NCI-H69 (cell line): ENCODE measurements at places on chromosomes 11 and 22.

GRCh38 chr22:35328472-35328885, 28.8 kb downstream of the TOM1 start:
- no peak for DNase-seq

GRCh38 chr11:113435190-113435968, 39.8 kb downstream of the DRD2 start:
- DNase-seq, result no peak

DNA sequence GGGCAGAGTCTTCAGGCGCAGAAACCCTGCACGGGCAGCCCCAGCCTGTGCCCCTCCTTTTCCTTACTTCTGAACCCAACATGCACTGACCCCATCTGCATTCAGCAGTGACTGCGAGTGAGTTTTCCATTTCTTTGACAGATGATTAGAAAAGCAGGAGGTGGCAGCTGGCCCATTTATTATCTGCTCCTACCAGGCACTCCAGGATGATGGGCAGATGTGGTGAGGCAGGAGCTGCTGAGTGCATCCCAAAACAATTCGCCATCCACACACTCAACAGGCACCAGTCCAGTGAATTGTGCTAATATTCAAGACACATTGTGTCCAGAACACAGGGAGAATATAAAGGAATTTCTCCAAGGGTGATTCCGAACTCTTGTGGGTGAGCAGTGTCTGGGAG, 208.5 kb downstream of the TENM4 start:
- peak; percentile 31 for DNase-seq

GRCh38 chr22:36512991-36513390, 6.2 kb upstream of the FOXRED2 start:
- no peak for DNase-seq

GRCh38 chr11:62921573-62922188, 518 bp upstream of the CHRM1 start:
- peak; percentile 84 for DNase-seq

DNA sequence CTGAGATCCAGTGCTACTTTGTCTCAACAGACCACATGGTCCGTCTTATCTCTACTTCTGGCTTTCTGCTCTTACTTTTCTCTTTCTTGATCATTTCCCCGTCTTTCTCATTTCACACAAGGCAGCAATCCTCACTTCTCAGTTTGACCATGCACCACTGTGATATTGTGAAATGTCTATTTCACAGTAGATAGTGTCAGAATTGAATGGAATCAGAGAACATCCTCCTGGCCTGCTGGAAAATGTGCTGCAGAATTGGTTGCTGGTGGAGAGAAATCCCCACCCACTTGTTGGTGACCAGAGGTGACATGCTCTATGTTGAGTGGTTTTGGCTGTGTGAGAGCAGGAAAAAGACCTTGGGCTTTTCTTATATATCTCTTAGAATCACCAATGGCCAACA, 57.8 kb upstream of the RCN1 start:
- DNase-seq, result no peak

- DNase-seq, result no peak
These were observed 1.2 kb downstream of the JAML start for GRCh38 chr11:118223570-118223969.

GRCh38 chr11:12725863-12726682, 51.9 kb downstream of the TEAD1 start:
- DNase-seq, result no peak

- DNase-seq, result no peak
These were observed 31.6 kb downstream of the UQCR10 start for GRCh38 chr22:29798801-29799200.

DNA sequence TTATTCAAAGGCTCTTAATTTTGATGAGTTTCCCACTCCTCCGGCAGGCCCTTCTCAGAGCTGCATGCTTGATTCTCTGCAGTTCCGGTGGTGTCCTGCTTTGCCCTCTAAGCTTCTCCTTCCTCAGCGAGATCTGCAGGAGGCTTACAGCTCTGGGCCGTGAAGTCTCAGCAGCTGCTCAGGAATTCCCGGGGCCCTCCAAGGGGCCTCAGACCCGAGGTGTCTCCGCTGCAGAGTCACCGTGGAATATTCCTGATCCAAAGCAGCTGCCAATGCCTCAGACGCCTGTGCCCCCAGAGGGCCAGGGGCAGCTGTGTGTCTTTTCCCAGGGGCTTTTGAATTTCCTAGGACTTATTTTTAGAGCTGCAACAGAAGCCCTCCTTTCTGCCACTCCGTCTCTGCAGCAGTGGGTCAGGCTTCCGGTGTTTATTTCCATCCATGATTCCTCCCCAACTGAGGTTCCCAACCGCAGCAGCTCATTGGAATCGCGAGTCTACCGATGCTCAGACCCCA, 37.2 kb downstream of the RPS6KA4 start:
- DNase-seq, result no peak

DNA sequence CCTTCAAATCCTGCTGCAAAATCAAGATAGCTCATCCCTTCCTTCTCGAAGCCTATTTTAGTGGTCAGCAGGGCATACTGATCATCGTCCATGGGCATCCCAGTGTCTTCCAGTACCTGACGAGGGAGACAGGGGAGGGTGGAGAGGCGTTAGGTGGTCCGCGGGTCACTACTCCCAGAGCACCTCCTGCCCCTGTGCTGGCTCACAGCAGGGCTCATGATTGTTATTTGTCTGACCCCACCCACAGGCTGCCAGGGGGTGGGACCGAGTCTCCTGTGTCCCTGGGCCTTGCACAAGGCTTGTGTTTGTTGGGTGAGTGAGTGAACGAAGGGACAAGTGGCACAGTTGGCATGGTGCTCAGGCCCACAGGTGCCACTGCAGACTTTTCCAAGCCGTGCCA, 177.0 kb downstream of the EFCAB6 start:
- DNase-seq, result no peak

DNA sequence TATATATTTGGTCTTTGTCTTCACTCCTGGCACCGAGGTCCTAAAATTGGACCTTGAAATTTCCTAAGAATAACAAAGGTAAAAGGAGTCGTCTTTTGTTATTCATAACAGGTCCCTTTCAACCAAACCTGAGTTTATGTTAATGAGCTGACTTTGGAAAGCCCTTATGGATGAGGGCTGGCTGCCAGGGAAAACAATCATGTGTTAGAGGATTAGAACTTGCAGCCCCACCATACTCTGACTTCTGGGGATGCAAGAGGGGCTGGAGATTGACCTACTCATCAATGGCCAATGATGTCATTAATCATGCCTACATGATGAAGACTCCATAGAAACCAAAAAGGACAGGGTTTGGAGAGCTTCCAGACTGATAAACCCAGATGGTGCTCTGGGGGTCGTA, 118.9 kb downstream of the MRTFA start:
- no peak for DNase-seq

- peak; percentile 53 for DNase-seq
These were observed 17.9 kb upstream of the MUC6 start for GRCh38 chr11:1054143-1055108.

DNA sequence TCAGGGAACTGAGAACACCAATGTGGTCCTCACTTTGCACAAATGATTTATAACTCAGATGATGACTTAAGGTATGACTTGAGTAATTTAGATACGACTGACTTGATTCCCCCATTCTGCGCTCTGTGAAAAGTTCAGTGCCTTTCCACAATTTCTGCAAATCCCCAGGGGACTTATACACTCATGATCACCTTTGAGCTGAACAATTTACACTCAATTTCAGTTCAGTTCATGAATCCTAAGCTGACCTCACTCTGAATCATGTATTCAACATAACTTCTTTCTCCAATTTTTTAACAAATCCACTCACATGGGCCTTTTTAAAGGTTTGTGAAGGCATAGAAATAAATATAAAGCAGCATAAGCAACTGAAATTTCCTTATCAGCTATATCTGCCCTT, 274.2 kb downstream of the FAM76B start:
- no peak for DNase-seq

- DNase-seq, result no peak
These were observed 704.8 kb downstream of the DLG2 start for GRCh38 chr11:84922212-84922805.

GRCh38 chr11:14539982-14540421, 19.8 kb upstream of the PSMA1 start:
- DNase-seq, result peak; percentile 28

GRCh38 chr11:76161261-76161961, 44.9 kb downstream of the WNT11 start:
- DNase-seq, result peak; percentile 90

GRCh38 chr11:120904116-120904515, 119.8 kb upstream of the TBCEL start:
- DNase-seq, result no peak

DNA sequence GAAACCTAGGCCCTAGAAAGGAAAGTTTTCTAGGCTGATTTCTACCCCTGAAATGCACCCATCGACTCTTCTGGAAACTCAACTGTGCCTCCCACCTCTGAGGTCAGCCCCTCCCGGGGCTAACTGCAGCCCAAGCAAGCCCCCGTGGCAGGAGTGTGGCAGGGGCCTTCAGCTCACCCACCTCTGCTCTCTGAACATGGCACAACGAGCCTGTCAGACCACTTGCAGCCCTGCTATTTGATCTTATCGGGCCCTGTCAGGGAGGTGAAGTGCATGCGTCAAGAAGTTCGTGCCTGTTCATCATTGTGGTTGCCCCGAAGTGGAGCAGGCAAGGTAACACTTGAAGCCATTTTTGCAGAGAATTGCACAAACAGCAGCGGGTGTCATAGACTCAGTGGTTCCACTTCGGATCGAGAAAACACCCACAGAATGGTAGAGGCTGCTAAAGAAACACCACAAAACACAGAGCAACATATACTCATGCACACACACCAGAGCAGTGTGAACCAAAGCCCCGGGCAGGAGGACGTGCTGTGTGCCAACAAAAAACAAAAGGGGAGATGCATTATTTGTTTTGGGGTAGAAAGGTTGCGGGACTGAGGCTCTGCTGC, 262.7 kb downstream of the ETS1 start:
- DNase-seq, result no peak

DNA sequence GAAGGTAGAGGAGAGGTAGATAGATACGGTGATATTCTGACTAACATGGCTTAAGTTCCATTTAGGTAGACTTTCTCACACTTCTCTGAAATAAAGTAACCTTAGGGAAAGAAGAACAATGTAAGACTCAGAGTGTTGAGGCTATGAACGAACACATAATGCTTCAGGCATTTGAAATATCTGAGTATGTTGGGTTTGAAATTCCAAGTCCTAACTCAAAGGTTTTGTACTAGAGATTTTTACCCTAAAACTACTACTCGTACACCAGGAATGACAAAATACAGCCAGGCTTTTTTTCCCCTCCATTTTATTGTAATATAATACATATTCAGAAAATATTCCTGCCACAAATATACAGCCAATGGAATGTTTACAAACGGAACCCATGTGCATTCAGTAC, 592.6 kb downstream of the ETS1 start:
- DNase-seq, result no peak

DNA sequence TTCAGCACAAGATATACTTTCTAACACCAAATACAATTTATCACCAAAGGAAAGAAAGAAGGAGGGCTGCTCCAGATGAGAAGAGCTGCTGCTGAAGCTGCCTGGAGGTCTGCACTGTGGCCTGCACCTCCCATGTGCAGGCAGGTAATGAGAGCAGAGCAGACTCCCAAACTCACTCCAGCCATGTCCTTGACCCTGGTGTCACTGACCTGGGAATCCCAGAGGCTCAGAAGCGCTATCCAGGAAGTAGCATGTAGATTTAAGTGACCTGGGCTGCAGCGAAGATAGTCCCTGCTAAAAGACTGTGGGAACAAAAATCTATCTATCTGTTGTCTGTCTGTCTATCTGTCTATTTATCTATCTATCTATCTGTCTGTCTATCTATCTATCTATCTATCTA, 816.3 kb downstream of the OPCML start:
- no peak for DNase-seq

DNA sequence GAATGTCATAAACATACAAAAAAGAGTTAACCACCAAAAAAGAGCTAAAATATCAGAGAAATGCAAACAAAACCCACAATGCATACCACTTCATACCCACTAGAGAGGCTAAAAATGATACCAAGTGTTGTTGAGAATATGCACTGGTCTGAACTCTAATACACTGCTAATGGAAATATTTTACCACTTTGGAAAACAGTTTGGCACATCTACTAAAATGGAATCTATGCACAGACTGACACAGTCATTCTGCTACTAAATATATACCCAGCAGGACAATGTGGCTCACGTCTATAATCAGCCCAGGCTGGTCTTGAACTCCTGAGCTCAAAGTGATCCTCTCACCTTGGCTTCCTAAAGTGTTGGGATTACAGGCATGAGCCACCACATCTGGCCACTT, 18.0 kb downstream of the MAPK1 start:
- DNase-seq, result no peak

DNA sequence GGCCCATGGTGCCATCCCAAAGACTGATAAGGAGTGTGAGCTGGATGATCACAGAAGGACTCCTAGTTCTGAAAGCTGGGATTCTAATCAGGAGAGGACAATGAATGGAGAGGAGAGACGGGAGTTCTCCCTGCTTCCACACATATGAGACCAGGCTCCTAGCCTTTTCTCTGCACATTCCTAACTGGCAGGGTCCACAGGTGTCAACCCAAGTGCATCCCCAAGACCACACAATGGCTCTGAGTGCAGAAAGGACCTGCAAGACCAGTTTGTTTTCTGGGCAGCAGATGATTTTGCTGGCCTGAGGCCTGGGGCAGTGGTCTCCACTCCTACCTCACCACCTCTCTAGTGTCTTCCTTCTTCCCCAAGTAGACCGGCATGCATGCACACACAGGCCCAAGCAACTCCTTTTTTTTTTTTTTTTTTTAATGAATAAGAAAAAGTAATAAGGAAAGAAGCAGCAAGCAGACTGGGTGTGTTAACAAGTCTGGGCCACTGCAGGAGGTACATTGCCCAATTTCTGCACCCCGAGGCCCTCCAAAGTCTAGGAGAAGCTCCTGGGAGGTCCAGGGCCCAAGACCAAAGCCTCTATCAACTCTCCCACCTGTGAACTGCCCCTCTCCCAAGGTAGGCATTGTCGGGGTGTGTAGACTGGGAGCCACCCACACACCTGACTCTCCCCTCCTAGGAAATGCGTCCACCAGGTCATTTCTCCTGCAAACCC, 1.2 kb upstream of the TSKU start:
- peak; percentile 38 for DNase-seq

DNA sequence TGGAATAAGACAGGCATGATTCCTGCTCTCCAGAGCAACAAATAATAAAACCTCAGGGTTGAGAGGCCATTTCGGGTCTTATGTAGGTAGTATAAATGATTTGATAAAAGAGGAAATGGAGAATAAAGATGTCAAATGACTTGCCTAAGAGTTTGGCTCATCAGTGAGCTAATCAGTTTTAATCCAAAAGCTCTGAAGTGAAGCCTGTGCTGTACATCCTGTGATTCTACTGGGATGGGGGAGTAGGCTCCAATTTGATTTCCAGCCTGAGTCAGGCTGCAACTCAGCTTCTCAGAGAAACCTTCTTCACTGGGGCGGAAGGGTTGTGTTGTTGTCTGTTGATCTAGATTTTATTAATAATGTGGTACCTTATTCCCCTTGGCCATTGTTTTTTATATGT, 192.2 kb upstream of the SORL1-AS1 start:
- no peak for DNase-seq

DNA sequence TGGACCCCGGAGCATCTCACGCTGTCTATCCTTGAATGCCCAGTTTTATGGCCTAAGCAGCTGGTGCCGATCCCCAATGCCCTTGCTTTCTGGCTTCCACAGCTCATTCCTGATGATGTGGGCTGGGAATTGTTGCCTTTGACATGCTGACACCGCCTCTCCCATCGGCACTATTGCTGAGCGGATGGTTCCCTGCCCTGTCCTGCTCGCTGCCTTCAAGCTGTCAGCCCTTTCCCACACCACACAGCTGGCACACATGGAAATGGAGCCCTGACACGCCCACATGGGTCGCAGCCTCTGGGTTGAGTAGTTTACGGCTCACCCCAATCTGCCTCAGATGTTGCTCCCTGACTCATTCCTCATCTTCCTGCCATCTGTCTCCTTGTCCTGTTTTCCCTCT, 110.2 kb upstream of the SESN3 start:
- peak; percentile 73 for DNase-seq

GRCh38 chr11:33160587-33160986, 693 bp downstream of the CSTF3 start:
- peak; percentile 36 for DNase-seq
